Thoracic aorta (tissue), 2 donors: ENCODE measurements at places on chromosomes 12 and 14. TPM values are rescaled to one million over a fixed set of nuclear protein-coding genes. Genes with fewer than 3 reads are reported as not detected.

HOXC5 gene
- total RNA-seq: 1.8 TPM

- no peaks in the 10 kb centered on the region for H3K4me1 ChIP-seq
- H3K36me3 ChIP-seq: no peaks in the 10 kb centered on the region
- H3K27ac ChIP-seq: no peak overlapping the region
- no peaks in the 10 kb centered on the region for H3K27me3 ChIP-seq
Observed at GRCh38 chr12:102350070-102350469, 130.3 kb downstream of the IGF1 start.

DNA sequence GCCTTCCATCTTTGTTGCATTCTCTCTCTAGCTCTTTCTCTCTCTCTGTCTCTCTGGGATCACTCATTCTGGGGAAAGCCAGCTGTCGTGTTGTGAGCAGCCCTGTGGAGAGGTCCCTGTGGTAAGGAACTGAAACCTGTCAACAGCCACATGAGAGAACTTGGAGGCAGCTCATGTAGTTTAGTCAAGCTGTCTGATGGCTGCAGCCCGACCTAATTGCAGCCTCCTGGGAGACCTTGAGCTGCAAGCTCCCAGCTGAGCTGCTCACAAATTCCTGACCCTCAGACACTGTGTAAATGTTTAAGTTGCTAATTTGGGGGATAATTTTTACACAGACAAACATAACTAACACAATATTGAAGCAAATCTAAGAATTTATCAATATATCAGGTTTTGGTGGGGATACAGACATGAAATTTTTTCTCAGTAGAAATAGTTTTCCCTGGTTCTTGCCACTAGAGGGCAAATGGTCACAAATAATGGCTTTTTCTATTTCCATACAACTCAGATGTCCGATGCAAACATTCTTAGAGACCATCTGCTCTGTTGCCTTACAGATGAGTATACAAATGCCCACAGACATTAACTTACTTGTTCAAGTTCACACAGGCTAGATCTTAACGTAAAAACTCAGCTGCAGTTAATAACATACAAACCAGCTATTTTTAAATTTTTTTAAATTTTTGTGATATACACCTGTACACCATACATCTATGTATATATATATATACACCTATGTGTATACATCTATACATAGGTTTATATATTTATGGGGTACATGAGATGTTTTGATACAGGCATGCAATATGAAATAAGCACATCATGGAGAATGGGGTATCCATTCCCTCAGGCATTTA is 15.5 kb upstream of the KRR1 start:
- H3K4me3 ChIP-seq: no peak overlapping the region
- no peaks in the 10 kb centered on the region for H3K27me3 ChIP-seq
- DNase-seq: no peak
- no peak overlapping the region for H3K27ac ChIP-seq
- no peaks in the 10 kb centered on the region for H3K36me3 ChIP-seq

LPAR5 gene
- total RNA-seq: 4.8 TPM

SPIC gene
- not detected for total RNA-seq

GRCh38 chr14:60495946-60496345 is 10.1 kb upstream of the C14orf39 start:
- no peaks in the 10 kb centered on the region for H3K27me3 ChIP-seq
- DNase-seq: no peak
- no peak overlapping the region for H3K4me3 ChIP-seq
- no peaks in the 10 kb centered on the region for H3K4me1 ChIP-seq
- no peaks in the 10 kb centered on the region for H3K36me3 ChIP-seq

GRCh38 chr14:74835645-74836250 is 40.2 kb downstream of the PROX2 start:
- DNase-seq: no peak
- H3K4me1 ChIP-seq: no peaks in the 10 kb centered on the region
- H3K4me3 ChIP-seq: no peak overlapping the region
- H3K36me3 ChIP-seq: no peaks in the 10 kb centered on the region
- H3K27ac ChIP-seq: no peak overlapping the region
- no peaks in the 10 kb centered on the region for H3K27me3 ChIP-seq

DNA sequence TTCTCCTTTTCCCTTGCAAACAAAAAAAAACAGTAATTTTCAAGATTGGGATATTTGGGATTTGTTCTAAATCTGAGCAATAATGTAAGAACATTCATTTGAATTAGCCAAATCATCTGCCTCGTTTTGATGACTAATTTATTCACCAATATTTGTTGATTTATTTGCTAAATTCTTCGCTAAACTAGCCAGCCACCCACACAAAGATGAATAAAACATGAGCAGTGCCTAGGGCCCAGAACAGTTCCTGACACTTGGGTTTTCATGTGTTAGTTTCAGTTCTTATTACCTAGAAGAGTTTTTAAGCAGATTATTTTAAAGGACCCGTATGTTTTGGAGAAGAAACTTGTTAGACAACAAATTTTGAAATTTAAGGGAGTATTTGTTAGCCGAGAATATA is 1.4 kb downstream of the ETNK1 start:
- H3K4me3 ChIP-seq: peak overlapping the region; percentile 94
- H3K36me3 ChIP-seq: no peaks in the 10 kb centered on the region
- H3K27ac ChIP-seq: peak overlapping the region; percentile 94

- no peak overlapping the region for H3K4me3 ChIP-seq
- no peaks in the 10 kb centered on the region for H3K36me3 ChIP-seq
- no peaks in the 10 kb centered on the region for H3K27me3 ChIP-seq
- no peak for DNase-seq
Observed at GRCh38 chr12:88428350-88428749, 151.9 kb downstream of the KITLG start.

TMEM253 gene
- not detected for total RNA-seq
